Ascending aorta (tissue), 2 donors: ENCODE measurements at places on chromosomes 5 and 9. TPM values are rescaled to one million over a fixed set of nuclear protein-coding genes. Genes with fewer than 3 reads are reported as not detected.

PCDHGA2 gene
- 4.9 TPM for total RNA-seq

GRCh38 chr5:150057996-150058395, 28.4 kb downstream of the CSF1R start:
- peaks cover 26% of the 10 kb centered on the region for H3K36me3 ChIP-seq
- no peaks in the 10 kb centered on the region for H3K27me3 ChIP-seq
- DNase-seq: no peak
- peak overlapping the region; percentile 15 for H3K27ac ChIP-seq

- H3K4me1 ChIP-seq: no peaks in the 10 kb centered on the region
- no peak for DNase-seq
- H3K27me3 ChIP-seq: no peaks in the 10 kb centered on the region
- peaks cover 62% of the 10 kb centered on the region for H3K36me3 ChIP-seq
- no peak overlapping the region for H3K27ac ChIP-seq
Observed at GRCh38 chr5:179876610-179876952, 18.0 kb upstream of the MRNIP start.

DNA sequence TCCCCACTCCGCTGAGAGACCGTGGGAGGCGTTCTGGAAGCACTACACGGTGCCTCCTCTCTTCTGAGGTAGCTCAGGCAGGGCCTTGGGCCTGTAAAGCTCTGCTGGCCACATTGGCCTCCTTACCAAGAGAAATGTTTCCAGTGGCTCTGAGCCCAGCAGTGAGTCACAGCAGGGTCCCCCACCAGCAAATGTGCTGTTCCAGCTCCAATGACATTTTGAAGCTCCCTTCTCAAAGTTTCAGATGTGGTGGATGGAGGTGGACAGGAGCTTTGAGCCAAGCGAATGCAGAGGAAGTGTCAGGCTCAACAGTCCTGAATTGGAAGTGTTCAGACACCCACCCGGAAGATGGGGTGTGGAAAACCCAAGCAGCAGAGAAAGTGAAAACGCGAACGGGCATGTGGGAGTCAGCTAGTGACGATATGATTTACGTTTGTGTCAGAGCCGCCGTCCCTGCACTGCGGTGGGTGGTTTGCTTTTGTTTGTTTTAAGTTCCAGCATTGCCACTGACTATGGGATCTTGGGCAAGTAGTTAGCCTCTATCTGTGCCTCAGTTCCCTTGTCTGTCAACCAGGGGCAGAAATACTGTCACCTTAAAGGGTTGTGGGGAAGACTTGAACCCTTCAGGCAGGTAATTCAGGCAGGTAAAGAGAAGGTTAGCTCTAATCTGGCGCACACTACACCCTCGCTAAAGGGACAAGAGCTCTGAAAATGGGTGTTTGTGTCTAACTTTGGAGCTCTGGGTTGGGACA, 38.2 kb downstream of the C5orf15 start:
- peak overlapping the region; percentile 45 for H3K27ac ChIP-seq
- peak; percentile 84 for DNase-seq
- peaks cover 4% of the 10 kb centered on the region for H3K4me1 ChIP-seq

PCDHB14 gene
- 10.6 TPM for total RNA-seq

EQTN gene
- not detected for total RNA-seq

- no peaks in the 10 kb centered on the region for H3K27me3 ChIP-seq
- no peak for DNase-seq
- H3K4me3 ChIP-seq: no peak overlapping the region
- peaks cover 20% of the 10 kb centered on the region for H3K4me1 ChIP-seq
- no peaks in the 10 kb centered on the region for H3K36me3 ChIP-seq
Observed at GRCh38 chr9:91417602-91418214, 5.9 kb downstream of the NFIL3 start.

SPAG8 gene
- not detected for total RNA-seq

GABRA1 gene
- total RNA-seq: not detected

IFNA2 gene
- total RNA-seq: not detected

CENPP gene
- total RNA-seq: 0.43 TPM

- H3K36me3 ChIP-seq: no peaks in the 10 kb centered on the region
- H3K27ac ChIP-seq: no peak overlapping the region
- H3K4me1 ChIP-seq: peaks cover 9% of the 10 kb centered on the region
- DNase-seq: no peak
- no peak overlapping the region for H3K4me3 ChIP-seq
- no peaks in the 10 kb centered on the region for H3K27me3 ChIP-seq
Observed at GRCh38 chr9:133571896-133572595, 37.1 kb downstream of the FAM163B start.

GRCh38 chr5:123170816-123171215, 81.8 kb downstream of the PRDM6 start:
- peak overlapping the region; percentile 60 for H3K27ac ChIP-seq
- no peak overlapping the region for H3K4me3 ChIP-seq
- no peak for DNase-seq
- H3K4me1 ChIP-seq: peaks cover 42% of the 10 kb centered on the region
- H3K36me3 ChIP-seq: peaks cover 9% of the 10 kb centered on the region

KIF2A gene
- total RNA-seq: 19.8 TPM

DNA sequence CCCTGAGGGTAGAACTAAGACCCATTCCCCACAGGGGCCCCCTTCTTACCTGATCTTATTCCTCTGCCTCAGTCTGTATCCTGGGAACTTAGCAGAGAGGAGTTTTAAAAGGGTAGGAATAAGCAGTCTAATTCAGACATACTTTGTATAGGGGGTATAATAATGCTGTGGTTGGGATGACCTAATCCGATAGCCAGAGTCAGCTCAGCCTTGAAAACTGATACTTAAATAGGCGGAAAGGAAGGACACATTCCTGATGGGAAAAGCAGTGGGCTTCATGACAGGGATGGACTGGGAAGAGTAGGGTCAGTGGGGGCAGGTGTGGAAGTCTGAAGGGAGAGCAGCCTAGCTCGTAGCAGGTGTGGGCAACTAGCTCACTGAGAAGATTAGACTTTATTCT, 52.2 kb upstream of the TESK1 start:
- H3K36me3 ChIP-seq: peaks cover 56% of the 10 kb centered on the region
- peak overlapping the region; percentile 68 for H3K27ac ChIP-seq

JAKMIP2 gene
- total RNA-seq: not detected

PSAT1 gene
- 1.9 TPM for total RNA-seq

DNA sequence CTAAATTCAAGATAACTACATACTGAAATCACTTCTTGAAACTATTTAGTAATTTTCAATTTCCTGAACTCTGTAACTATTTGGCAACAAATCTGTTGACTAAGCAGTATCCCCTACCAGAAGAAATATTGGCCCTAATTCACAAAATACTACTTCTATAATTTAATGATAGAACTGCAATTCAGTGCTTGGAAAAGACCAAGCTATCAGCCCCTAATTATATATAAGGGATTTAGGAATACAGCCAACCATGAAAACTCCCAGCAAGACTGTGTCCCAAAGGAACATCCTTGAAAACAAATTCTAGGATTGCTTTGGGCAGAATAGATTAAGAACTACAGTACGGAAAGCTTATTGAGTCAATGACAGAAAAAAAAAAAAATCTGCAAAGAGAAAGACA, 169.2 kb downstream of the RAB3C start:
- H3K4me1 ChIP-seq: no peaks in the 10 kb centered on the region
- no peak for DNase-seq
- H3K27ac ChIP-seq: no peak overlapping the region

- no peak overlapping the region for H3K27ac ChIP-seq
- no peak for DNase-seq
- H3K36me3 ChIP-seq: no peaks in the 10 kb centered on the region
- H3K4me3 ChIP-seq: no peak overlapping the region
- H3K4me1 ChIP-seq: no peaks in the 10 kb centered on the region
Observed at GRCh38 chr5:166062094-166062493, 2229.4 kb upstream of the WWC1 start.

GRCh38 chr5:115389034-115389798, 92.8 kb upstream of the CCDC112 start:
- H3K4me3 ChIP-seq: no peak overlapping the region
- no peak overlapping the region for H3K27ac ChIP-seq
- no peaks in the 10 kb centered on the region for H3K4me1 ChIP-seq
- H3K27me3 ChIP-seq: no peaks in the 10 kb centered on the region
- DNase-seq: no peak
- no peaks in the 10 kb centered on the region for H3K36me3 ChIP-seq

- H3K4me3 ChIP-seq: no peak overlapping the region
- H3K36me3 ChIP-seq: peaks cover 91% of the 10 kb centered on the region
- H3K27me3 ChIP-seq: no peaks in the 10 kb centered on the region
- H3K4me1 ChIP-seq: no peaks in the 10 kb centered on the region
- DNase-seq: no peak
Observed at GRCh38 chr9:33315371-33315770, 25.1 kb downstream of the NFX1 start.

DNA sequence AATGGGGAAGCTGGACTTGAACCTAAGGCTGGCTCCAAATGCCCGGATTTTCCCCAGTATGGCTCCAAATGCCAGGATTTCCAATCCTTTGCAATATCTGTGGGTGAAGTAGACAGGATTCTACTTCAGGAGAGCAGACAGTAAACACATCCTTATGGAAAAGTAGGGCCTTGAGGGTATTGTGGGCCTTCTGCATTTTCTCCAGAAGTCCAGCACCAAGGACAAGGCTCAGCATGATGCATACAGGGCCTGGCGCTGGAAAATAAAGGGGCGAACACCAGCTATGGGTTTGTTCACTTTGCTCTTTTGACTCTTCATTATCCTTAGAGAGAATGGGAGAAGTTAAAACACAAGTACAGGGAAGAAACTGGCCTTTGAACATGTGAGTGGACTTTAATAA, 347.5 kb downstream of the SEMA5A start:
- H3K36me3 ChIP-seq: no peaks in the 10 kb centered on the region
- DNase-seq: no peak
- H3K4me3 ChIP-seq: no peak overlapping the region
- no peaks in the 10 kb centered on the region for H3K27me3 ChIP-seq
- no peak overlapping the region for H3K27ac ChIP-seq
- H3K4me1 ChIP-seq: no peaks in the 10 kb centered on the region

UGT3A2 gene
- not detected for total RNA-seq

DNA sequence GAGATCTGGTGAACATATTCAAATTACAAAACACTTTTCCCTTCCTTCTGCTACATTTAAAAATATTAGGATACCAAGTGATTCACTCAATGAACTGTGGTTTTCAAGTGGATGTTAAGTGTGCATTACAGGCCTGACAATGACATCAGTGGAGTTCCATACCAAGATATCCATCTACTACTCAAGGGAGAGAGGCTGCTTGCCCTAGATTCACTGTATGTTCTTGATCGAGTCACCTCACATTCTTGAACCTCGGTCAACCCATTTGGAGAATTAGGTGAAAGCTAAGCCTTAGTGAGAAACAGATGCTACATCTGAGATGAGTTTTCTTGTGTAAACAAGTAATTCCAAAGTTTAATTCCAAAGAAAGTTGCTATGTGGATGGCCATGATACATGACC, 142.2 kb downstream of the FGF10 start:
- H3K4me1 ChIP-seq: no peaks in the 10 kb centered on the region
- no peak for DNase-seq
- H3K36me3 ChIP-seq: no peaks in the 10 kb centered on the region
- no peaks in the 10 kb centered on the region for H3K27me3 ChIP-seq
- no peak overlapping the region for H3K4me3 ChIP-seq

DNA sequence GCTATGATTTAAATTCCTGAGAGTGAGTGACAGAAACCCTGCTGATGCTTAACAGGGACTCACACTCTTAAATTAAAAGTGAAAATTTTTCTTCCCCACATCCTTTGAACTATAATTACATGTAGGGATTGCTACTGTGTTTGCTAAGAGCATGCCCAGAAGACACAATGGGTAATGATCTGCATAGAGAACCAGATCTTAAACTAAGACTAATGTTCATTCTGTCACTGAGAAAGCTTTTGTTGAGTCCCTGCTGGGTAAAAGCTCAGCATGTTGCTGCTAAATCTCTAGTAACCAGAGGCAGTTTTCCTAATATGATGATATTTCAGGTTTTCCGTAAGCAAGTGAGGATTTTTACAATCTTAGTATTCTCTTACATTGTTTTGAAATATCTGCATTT, 424.8 kb upstream of the SMC2 start:
- DNase-seq: no peak
- H3K4me3 ChIP-seq: no peak overlapping the region
- H3K27ac ChIP-seq: no peak overlapping the region
- H3K36me3 ChIP-seq: no peaks in the 10 kb centered on the region
- no peaks in the 10 kb centered on the region for H3K27me3 ChIP-seq

PRR16 gene
- 28.7 TPM for total RNA-seq

IRGM gene
- total RNA-seq: not detected

GRCh38 chr5:176738637-176739250, 71.6 kb upstream of the UNC5A start:
- no peaks in the 10 kb centered on the region for H3K4me1 ChIP-seq
- no peak overlapping the region for H3K4me3 ChIP-seq
- H3K27me3 ChIP-seq: peaks cover 6% of the 10 kb centered on the region
- H3K27ac ChIP-seq: no peak overlapping the region

PALM2AKAP2 gene
- 38.2 TPM for total RNA-seq

ARHGEF37 gene
- total RNA-seq: 13.4 TPM

- peak overlapping the region; percentile 1 for H3K4me3 ChIP-seq
- H3K36me3 ChIP-seq: no peaks in the 10 kb centered on the region
- no peak for DNase-seq
- H3K27ac ChIP-seq: peak overlapping the region; percentile 44
- peaks cover 37% of the 10 kb centered on the region for H3K4me1 ChIP-seq
Observed at GRCh38 chr5:102867992-102868662, 113.0 kb downstream of the PAM start.

DNA sequence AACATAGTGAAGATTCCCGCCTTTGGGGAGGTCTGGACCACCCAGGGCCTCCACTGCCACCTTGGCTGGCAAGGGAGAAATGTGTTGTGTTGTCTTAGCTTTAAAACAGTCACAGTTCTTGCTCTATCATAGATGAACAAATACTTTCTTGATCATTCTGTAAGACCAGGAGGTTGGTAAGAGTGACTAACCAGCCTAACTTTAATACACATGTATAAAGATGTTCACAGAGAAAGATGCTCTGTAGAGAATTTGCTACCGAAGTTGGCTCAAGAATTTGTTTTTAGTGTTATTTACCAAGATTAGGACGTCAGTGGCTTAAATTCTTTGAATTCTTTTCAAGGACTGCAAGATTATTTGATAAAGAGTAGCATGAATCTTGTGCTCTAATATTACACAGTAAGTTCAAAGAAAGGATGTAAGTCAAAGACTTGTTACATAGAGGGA, 28.4 kb downstream of the GLRX start:
- H3K4me1 ChIP-seq: no peaks in the 10 kb centered on the region
- no peak overlapping the region for H3K27ac ChIP-seq
- H3K36me3 ChIP-seq: peaks cover 5% of the 10 kb centered on the region
- no peak overlapping the region for H3K4me3 ChIP-seq
- no peaks in the 10 kb centered on the region for H3K27me3 ChIP-seq
- DNase-seq: no peak

- H3K27ac ChIP-seq: no peak overlapping the region
- no peak overlapping the region for H3K4me3 ChIP-seq
- H3K36me3 ChIP-seq: no peaks in the 10 kb centered on the region
- H3K27me3 ChIP-seq: peaks cover 22% of the 10 kb centered on the region
Observed at GRCh38 chr9:126609191-126609590, 4.5 kb upstream of the LMX1B start.
